Effector memory CD8-positive, alpha-beta T cell (primary cell): ENCODE measurements at places on chromosomes 3 and 15.

- no peaks in the 10 kb centered on the region for H3K4me1 ChIP-seq
- no peak overlapping the region for H3K4me3 ChIP-seq
- H3K27me3 ChIP-seq = no peaks in the 10 kb centered on the region
- no peak overlapping the region for H3K27ac ChIP-seq
These were observed 257.7 kb downstream of the DIPK2A start for GRCh38 chr3:144229330-144229729.

DNA sequence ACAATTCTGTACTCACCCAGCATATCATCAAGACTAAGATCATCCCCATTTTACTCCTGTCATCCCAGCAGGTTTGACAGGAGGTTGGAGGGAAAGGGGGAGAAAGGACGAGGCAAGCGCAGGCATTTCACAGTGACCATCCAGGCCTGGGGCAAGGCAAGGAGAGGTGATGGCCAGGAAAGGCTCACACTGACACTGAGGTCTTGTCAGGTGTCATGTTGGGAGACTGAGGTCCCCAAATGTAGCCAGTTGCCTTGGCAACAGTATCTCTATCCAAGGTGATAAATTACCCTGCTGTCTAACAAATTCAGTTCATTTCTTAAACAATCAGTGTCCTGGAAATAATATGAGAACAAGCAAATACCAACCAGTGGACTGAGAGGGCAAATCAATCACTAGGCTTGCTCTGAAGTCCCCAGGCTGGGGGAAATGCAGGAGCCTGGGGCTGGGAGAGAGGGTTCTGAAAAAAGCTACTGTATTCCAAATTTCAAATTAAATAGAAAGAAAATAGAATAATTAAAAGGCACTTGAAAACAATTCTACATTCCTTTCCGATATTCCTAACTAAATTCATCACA lies 172.8 kb downstream of the OSBPL10 start:
- no peaks in the 10 kb centered on the region for H3K27me3 ChIP-seq
- H3K36me3 ChIP-seq = no peaks in the 10 kb centered on the region
- no peak overlapping the region for H3K27ac ChIP-seq
- no peaks in the 10 kb centered on the region for H3K4me1 ChIP-seq
- DNase-seq = no peak
- H3K4me3 ChIP-seq = no peak overlapping the region

DNA sequence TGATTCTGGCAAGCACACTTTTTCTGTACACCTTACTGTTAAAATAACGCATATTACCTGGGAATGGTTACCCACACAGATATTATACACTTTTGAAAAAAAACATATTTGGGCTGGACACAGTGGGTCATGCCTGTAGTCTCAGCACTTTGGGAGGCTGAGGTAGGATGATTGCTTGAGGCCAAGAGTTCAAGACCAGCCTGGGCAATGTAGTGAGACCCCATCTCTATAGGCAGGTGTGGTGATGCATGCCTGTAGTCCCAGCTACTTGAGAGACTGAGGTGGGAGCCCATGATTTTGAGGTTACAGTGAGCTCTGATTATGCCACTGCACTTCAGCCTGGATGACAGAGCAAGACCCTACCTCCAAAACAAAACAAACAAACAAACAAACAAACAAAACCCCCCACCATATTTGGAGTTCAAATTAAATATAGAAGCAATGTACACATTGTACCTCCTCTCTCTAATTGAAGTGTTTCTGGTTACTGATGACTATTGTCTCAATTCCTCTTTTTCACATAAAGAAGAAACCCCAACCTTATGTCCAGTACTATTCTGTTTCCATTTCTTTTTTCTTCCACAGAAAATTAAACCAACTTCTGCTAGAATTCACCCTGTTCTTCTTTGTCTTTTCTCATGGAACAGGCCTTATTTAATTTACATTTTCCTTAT lies 152.6 kb upstream of the UMPS start:
- H3K4me1 ChIP-seq = no peaks in the 10 kb centered on the region
- peaks cover 21% of the 10 kb centered on the region for H3K27me3 ChIP-seq
- no peak overlapping the region for H3K4me3 ChIP-seq
- no peak for DNase-seq
- H3K36me3 ChIP-seq = no peaks in the 10 kb centered on the region

DNA sequence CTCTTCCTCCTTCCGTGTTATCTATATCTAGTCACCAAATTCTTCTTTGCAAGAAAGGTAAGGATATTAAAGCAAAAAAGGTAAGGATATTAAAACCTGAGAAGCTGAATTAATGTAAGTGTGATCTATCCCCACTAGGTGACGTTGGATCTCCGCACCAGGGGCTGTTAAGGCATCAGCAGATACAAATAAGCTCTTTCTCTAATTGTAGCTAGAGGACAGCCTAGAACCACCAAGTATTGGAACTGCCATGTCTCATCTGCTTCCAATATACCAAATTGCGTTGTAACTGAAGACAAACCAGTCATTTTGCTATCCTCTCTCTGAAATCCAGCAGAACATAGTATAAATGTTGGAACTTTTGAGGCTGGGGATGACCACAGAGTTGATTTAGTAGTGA lies 471.2 kb upstream of the TGFBR2 start:
- H3K27me3 ChIP-seq = peaks cover 5% of the 10 kb centered on the region
- H3K36me3 ChIP-seq = no peaks in the 10 kb centered on the region
- DNase-seq = no peak
- H3K4me1 ChIP-seq = no peaks in the 10 kb centered on the region
- no peak overlapping the region for H3K4me3 ChIP-seq
- H3K27ac ChIP-seq = no peak overlapping the region

DNA sequence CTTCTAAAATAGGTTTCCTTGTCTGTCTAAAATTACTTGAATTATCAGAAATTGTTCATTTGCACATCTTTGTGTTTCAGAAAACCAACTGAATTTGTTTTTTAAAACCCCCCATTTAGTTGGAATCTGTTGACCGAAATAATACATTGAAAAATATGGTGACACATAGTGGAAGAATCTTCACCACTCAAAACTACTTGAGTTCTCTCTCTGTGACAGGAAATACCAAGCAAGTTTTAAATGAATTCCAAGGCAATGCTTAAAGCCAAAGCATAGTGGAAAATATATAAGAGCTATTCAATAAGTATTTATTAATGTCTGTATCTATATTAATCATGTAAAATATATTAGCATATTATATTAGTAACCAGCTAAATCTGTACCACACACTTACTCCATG lies 224.9 kb upstream of the COL8A1 start:
- DNase-seq = no peak
- H3K36me3 ChIP-seq = no peaks in the 10 kb centered on the region
- no peak overlapping the region for H3K27ac ChIP-seq
- H3K4me3 ChIP-seq = no peak overlapping the region
- H3K27me3 ChIP-seq = no peaks in the 10 kb centered on the region

- no peak overlapping the region for H3K27ac ChIP-seq
- no peaks in the 10 kb centered on the region for H3K36me3 ChIP-seq
- no peak overlapping the region for H3K4me3 ChIP-seq
- DNase-seq = no peak
These were observed 14.0 kb downstream of the CLDN16 start for GRCh38 chr3:190401963-190402362.

DNA sequence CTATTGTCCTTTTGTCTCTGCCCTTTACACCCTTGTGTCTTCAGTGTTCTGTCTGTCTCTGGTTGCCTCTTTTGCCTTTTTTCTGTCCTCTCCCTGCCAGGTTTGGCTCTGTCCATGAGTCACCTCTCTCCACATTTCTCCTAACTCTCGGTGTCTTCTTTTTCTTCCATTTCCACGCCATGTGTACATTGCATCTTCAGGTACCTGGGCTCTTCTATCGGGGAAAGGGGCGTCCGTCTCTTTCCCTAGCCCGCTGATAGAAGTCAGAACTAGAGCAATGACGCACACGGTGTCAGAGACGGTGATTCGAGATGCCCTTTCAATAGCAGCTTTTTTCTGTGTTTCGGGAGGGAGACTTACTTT lies 641 bp downstream of the OPA1 start:
- peak overlapping the region; percentile 96 for H3K27ac ChIP-seq
- H3K4me3 ChIP-seq = peak overlapping the region; percentile 98
- peaks cover 54% of the 10 kb centered on the region for H3K4me1 ChIP-seq
- DNase-seq = peak; percentile 33
- peaks cover 25% of the 10 kb centered on the region for H3K36me3 ChIP-seq

GRCh38 chr15:78761891-78762385 lies 49.3 kb downstream of the ADAMTS7 start:
- DNase-seq = no peak
- no peaks in the 10 kb centered on the region for H3K36me3 ChIP-seq
- peak overlapping the region; percentile 72 for H3K4me3 ChIP-seq
- peaks cover 17% of the 10 kb centered on the region for H3K4me1 ChIP-seq
- peak overlapping the region; percentile 90 for H3K27ac ChIP-seq

DNA sequence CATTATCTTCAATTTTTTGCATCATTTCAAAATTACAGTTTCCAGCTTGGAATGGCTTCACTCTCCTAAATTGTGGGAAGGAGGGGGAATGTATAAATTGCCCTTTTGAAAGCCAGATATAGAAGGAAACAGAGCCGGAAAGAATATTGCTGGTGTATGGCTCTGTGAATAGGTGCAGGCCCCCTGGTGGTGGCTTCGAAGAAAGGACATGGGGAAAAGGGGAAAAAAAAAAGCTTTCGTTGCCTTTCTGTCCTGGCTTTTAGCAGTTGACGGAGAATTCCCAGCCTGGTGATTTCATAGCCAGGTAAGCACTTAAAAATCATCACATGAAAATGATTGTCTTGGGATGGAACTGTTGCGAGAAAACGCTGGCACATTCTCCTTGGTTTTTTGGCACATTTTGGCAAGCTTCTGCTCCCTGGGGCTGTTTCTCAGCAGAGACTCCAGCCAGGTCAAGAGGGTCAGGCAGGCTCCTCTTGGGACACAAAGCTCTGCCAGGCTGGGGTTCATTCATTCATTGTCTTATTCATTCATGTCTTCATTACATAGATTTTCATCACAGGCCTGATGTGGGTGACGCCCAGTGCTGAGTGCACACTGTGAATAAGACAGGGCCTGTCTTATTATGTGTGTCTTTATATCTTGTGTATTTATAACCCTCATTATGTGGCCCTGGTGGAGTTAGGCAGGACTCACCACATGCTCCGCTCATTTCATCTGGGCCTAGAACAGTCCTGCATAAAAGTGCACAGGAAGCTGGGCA lies 300.0 kb upstream of the TPM1 start:
- peak; percentile 7 for DNase-seq
- H3K27me3 ChIP-seq = peaks cover 28% of the 10 kb centered on the region
- peak overlapping the region; percentile 40 for H3K4me3 ChIP-seq
- H3K36me3 ChIP-seq = no peaks in the 10 kb centered on the region

- peaks cover 7% of the 10 kb centered on the region for H3K4me1 ChIP-seq
- H3K4me3 ChIP-seq = no peak overlapping the region
- peaks cover 6% of the 10 kb centered on the region for H3K36me3 ChIP-seq
- peak overlapping the region; percentile 21 for H3K27ac ChIP-seq
These were observed 16.7 kb upstream of the CMTM7 start for GRCh38 chr3:32374788-32375595.

DNA sequence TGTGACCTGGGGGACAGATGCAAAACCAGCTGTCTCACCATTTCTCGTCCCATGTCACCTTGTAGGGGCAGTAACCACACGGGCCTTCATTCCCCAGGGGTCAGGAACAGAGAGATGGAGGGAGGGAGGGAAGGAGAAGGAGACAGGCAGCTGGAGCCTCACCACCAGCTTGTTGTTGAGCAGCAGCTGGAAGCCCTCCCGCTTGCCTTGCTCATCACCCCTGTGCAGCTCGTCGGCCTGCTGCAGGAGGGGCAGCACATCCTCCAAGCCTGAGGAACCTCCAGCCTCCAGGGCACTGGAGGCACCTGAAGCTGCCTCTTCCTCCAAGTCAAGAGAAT lies 10.3 kb downstream of the RMDN3 start:
- H3K4me1 ChIP-seq = peaks cover 24% of the 10 kb centered on the region
- DNase-seq = no peak
- H3K4me3 ChIP-seq = no peak overlapping the region
- no peaks in the 10 kb centered on the region for H3K27me3 ChIP-seq
- peak overlapping the region; percentile 97 for H3K27ac ChIP-seq
- peaks cover 19% of the 10 kb centered on the region for H3K36me3 ChIP-seq

- peaks cover 3% of the 10 kb centered on the region for H3K36me3 ChIP-seq
- no peak overlapping the region for H3K4me3 ChIP-seq
- H3K4me1 ChIP-seq = peaks cover 3% of the 10 kb centered on the region
- no peaks in the 10 kb centered on the region for H3K27me3 ChIP-seq
- DNase-seq = no peak
These were observed 32.5 kb downstream of the RSL24D1 start for GRCh38 chr15:55164284-55164683.

- peaks cover 7% of the 10 kb centered on the region for H3K4me1 ChIP-seq
- no peaks in the 10 kb centered on the region for H3K27me3 ChIP-seq
- no peak for DNase-seq
These were observed 15.9 kb downstream of the ARHGAP31 start for GRCh38 chr3:119310071-119310470.

DNA sequence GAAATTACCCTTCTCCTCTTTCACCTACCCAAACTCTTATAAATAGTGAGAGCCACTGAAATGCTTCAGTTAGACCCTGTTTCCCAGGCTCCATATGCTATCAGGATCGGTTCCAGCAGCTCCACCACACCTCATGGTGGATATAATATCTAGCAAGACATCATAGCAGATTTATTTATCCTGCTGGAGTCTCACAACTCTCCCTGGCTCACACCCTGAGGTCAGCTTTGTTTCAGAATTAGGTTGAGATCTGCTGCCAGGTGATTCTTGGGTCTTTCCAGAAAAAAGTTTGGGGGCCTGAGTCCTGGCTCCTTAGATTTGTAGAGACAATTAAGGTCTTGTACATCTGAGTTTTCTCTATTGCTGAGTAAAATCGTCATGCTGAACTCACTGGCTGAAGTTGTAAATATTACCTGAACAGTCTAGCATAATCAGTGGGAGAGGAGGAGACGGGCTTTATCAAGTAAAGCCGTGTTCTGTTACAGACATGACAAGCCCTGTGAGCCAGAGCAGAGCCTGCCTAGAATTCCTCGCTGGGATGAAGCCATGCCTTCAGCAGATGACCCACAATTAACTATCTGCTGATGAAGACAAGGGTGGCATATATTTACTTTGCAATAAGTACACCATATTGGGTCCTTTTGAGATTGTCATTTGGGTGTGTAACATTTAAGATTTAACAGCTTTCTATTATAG lies 131.6 kb downstream of the STAC start:
- DNase-seq = no peak
- no peak overlapping the region for H3K4me3 ChIP-seq
- no peaks in the 10 kb centered on the region for H3K4me1 ChIP-seq
- H3K27me3 ChIP-seq = no peaks in the 10 kb centered on the region
- no peaks in the 10 kb centered on the region for H3K36me3 ChIP-seq

DNA sequence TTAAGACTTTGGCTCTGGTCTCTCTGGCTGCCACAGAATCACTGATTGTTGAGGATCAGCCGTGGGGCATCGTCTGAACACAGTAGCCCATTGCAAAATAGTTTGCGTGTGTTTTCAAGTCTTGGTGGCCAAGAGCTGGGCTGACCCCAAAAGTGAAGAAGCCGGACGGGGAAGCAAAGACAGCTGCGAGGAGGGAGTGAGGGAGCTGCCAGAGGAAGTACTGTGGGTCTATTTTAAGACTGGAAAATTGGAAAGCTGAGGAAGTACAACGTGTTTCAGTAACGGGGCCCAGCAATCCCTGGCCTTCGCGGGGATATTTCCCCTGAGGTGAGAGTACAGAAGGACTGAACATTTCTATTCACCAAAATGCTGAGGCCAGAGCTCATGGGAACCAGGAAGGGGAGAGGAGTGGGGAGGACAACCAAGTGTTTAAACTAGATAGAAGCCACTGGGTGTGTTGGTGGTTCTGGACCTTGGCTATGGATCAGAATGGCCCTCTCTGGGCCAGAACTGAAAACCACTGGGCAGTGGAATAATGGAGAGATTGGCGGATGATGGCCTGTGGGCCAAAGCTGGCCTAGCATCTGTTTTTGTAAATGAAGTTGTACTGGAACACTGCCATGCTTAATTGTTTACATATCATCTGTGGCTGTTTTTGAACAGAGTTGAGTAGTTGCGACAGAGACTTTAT lies 34.1 kb upstream of the LIMD1 start:
- H3K27me3 ChIP-seq = no peaks in the 10 kb centered on the region
- no peaks in the 10 kb centered on the region for H3K36me3 ChIP-seq
- DNase-seq = no peak
- H3K27ac ChIP-seq = no peak overlapping the region
- H3K4me3 ChIP-seq = no peak overlapping the region
- H3K4me1 ChIP-seq = no peaks in the 10 kb centered on the region
